ENCODE measurements at places on chromosomes 2 and 18.

DNA sequence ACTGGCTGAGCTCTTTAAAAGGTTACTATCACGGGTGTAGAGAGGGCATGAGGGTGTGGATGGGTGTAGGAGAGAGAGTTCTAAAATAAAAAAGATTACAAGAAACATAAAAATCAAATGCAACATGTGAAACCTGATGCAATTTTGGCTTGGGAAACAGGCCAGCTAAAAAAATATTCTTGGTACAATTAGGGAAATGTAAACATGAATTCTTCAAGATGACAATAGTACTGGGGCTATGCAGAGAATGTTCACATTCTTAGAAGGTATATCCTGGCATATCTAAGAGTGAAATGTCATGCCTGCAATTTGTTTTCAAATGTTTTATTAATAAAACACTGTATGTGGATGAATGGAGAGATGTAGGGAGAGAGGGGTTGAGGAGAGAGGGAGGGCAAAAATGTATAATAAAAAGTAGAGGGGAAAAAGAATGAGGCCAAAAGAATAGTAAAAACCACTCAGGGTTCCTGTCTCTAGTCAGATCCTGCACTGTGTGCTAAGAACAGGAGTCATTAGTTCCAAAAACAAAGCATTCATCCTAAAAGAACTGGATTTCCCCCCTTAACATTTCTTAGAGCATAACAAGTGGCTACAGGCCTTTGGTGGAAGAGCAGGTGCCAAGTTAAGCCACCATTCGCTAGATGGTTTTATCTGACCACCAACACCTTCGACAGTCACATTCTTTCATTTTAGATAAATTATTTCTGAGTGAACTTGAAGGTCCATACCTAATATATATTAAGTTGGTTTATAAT, 77.3 kb downstream of the LPIN2 start:
- H3K36me3 ChIP-seq = peaks cover 53% of the 10 kb centered on the region
- no peaks in the 10 kb centered on the region for H3K27me3 ChIP-seq
- no peak for DNase-seq
- no peaks in the 10 kb centered on the region for H3K4me1 ChIP-seq

- no peaks in the 10 kb centered on the region for H3K4me1 ChIP-seq
- peaks cover 3% of the 10 kb centered on the region for H3K27me3 ChIP-seq
- H3K4me3 ChIP-seq = no peak overlapping the region
- DNase-seq = no peak
- H3K36me3 ChIP-seq = no peaks in the 10 kb centered on the region
Observed at GRCh38 chr2:36165132-36165531, 190.4 kb upstream of the CRIM1 start.

GRCh38 chr2:198695879-198696278, 761.9 kb downstream of the SATB2 start:
- no peaks in the 10 kb centered on the region for H3K4me1 ChIP-seq
- DNase-seq = no peak
- H3K27me3 ChIP-seq = no peaks in the 10 kb centered on the region

GRCh38 chr18:41456831-41457230, 498.2 kb upstream of the PIK3C3 start:
- H3K27me3 ChIP-seq = no peaks in the 10 kb centered on the region
- H3K4me1 ChIP-seq = no peaks in the 10 kb centered on the region
- H3K36me3 ChIP-seq = no peaks in the 10 kb centered on the region
- DNase-seq = no peak
- H3K4me3 ChIP-seq = no peak overlapping the region

- DNase-seq = no peak
- no peaks in the 10 kb centered on the region for H3K4me1 ChIP-seq
- no peaks in the 10 kb centered on the region for H3K27me3 ChIP-seq
- no peak overlapping the region for H3K4me3 ChIP-seq
Observed at GRCh38 chr18:42901161-42901560, 214.3 kb downstream of the RIT2 start.

- peaks cover 18% of the 10 kb centered on the region for H3K4me1 ChIP-seq
- H3K27me3 ChIP-seq = no peaks in the 10 kb centered on the region
- peak overlapping the region; percentile 49 for H3K27ac ChIP-seq
- no peak overlapping the region for H3K4me3 ChIP-seq
- peak; percentile 87 for DNase-seq
- no peaks in the 10 kb centered on the region for H3K36me3 ChIP-seq
Observed at GRCh38 chr2:215749092-215749957, 264.0 kb downstream of the MREG start.

DNA sequence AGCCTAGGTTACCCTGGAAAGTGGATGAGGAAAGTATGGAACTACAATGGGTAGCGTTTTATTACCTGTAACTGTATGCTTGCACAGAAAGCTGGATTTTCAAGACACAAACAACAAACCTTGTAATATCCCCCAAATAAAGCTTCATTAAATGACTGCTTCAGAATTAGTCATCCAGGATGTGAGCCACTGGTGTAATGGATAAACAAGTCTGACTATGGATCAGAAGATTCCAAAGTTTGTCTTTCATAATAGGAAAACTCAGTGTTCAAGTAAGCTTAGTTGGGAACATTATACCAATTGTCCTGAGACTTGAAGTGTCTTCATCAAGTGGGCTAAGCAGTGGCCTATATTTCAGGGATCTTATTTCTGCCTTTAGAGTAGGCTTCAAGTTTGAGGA, 518.8 kb downstream of the LRP1B start:
- no peak overlapping the region for H3K4me3 ChIP-seq
- no peak overlapping the region for H3K27ac ChIP-seq
- no peaks in the 10 kb centered on the region for H3K27me3 ChIP-seq
- DNase-seq = no peak
- H3K4me1 ChIP-seq = no peaks in the 10 kb centered on the region

DNA sequence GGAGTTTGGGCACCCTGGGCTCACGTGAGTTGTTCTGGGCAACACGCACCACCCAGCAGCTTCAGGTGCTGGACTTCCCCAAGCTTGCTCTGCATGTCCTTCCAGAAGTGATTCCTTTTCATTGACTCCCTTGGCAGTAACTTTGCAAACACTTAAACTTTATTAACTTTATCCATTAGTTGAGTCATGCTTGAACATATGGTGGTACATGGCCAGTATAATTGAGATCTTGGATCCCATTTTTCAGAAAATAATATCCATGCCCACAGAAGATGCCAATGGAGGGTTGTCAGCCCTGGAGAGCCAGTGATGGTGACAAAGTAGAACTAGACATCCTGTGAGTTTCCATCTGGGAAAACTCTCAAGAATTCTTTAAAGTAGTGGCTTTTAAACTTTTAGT, 144.2 kb downstream of the COPS8 start:
- H3K4me3 ChIP-seq = no peak overlapping the region
- H3K27me3 ChIP-seq = no peaks in the 10 kb centered on the region
- no peak overlapping the region for H3K27ac ChIP-seq
- no peaks in the 10 kb centered on the region for H3K36me3 ChIP-seq
- no peak for DNase-seq

- no peaks in the 10 kb centered on the region for H3K36me3 ChIP-seq
- no peak overlapping the region for H3K4me3 ChIP-seq
- H3K4me1 ChIP-seq = peaks cover 10% of the 10 kb centered on the region
- H3K27me3 ChIP-seq = peaks cover 82% of the 10 kb centered on the region
- DNase-seq = no peak
Observed at GRCh38 chr2:218957671-218958070, 1.8 kb upstream of the CDK5R2 start.
